AG20443 (cell line): ENCODE measurements at places on chromosomes 7 and 10.
A peak's percentile ranks its signal among the peaks of the same experiment; 100 is the strongest.

DNA sequence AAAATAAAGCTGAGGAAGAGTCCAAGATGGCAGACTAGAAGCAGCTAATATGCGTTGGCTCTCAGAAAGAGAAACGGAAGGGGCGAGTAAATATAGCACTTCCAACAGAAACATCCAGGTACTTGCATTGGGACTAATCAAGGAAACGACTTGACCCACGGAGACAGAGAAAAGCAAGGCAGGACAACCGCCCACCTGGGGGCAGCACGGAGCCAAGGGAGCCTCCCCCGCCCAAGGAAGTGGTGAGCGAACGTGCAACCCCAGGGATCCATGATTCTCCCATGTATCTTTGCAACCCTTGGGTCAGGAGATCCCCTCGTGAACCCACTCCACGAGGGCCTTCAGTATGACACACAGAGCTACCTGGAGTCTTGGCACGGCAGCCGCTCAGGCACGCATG lies 45.4 kb upstream of the GRM3 start:
- no peak for DNase-seq

- no peak for DNase-seq
Measured at GRCh38 chr7:1590476-1590875, 20.6 kb upstream of the PSMG3 start.

DNA sequence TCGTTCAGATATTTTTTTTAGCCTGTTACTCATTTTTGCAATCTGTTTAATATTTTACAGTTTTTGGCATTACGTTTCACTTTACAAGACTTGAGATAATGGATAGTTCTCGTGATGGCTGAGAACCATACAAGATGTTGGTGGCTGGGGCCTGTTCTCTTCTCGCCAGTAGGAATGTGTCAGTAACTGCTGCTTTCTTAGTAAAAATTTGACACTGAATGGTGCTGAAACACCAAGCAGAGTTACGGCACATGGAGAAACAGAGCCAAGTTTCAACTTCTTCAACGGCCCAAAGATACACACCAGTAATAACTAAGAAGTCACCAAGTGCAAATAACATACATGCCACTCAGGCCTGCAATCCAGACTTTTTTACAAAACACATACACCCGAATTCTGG lies 130.4 kb downstream of the NRP1 start:
- DNase-seq = no peak

DNA sequence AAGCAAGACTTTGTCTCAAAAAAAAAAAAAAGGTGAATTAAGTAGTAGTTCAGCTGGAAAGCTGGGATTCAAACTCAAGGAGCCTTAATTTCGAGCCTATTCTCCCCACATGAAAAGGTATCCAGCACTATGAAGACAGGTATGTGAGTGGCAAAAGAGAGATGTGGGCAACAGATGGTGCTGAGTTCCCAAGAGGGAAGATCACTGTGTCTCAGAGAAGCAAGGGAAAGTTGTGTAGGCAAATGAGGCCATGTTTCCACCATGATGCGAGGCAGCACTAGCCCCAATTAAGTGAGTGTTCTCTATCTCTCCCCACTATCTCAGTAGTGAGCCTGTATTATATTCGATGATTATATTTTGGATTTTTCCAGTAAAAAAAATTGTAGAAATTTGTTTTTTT lies 19.8 kb upstream of the ST7 start:
- no peak for DNase-seq

DNA sequence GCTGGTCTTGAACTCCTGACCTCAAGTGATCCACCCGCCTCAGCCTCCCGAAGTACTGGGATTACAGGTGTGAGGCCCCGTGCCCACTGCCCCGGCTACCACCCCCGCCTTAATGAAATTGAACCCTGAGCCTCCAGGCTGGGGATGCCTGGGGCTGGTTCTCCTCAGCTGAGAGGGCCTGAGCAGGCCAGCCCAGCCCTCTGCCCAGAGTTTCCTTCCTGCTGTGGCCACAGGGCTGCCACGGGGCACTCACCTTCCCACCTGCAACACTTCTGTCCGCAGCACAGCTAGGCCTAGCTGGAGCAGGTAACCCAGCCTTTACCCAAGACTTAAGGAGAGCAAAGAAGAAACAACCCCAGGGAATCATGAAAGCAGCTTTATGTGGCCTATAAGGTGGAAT lies 78.1 kb upstream of the ANLN start:
- DNase-seq = no peak

DNA sequence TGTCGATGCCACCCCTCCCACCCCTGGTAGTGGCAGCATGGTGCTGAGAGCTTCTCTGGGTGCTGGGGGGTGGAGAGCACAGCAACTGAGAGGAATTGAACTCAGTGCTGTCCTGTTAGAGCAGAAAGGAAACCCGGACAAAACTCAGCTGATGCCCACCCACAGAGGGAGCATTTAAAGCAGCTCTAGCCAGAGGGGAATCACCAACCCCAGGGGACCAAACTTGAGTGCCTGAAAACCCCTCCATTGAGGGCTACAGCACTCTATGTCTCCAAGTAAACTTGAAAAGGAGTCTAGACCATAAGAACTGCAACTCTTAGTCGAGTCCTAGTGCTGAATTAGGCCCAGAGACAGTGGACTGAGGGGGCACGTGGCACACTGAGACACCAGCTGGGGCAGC lies 16.8 kb upstream of the FOXI2 start:
- DNase-seq = no peak

- peak; percentile 48 for DNase-seq
Measured at GRCh38 chr7:19747740-19748339, 25.6 kb downstream of the TMEM196 start.

GRCh38 chr7:32158751-32159745 lies 88.8 kb upstream of the PDE1C start:
- no peak for DNase-seq

DNA sequence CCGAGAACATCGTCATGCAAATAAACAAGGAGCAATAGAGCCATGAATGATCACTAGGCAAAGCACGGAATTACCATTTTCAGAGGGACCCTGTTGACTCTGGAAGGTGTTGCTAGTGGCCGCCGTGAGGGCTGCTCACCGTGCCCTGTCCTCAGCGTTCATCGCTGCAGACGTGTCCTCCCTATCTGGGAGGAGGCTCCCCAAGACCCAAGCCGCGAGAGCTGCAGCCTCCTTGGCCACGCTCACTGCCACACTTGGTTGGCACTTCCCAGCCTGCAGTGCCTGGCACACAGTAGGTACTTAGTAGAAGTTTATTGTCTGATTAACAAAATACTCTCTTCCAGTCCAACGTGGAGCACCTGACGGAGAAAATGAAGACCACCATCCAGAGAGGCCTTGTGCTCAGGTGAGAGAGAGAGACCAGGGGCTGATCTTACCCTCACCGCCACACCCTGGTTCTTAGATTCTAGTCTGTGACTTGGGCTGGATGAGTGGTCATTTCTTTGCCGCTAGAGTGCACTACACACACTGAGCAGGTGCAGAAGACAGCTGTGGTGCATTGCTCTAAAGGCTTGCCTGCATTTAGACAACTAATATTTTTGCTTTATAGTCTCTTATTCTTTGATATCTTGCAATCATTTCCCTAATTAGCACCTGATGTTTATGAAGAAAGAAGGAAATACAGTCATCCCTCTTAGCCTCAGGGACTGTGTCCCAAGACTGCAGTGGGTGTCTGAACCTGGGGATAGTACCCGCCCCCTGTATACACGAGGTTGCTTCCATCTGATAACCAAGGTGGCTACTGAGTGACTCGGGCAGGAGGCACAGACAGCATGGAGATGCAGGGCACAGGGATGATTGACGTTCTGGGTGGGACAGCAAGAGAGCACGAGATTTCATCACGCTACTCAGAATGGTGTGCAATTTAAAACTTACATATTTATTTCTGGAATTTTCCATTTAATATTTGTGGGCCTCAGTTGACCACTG lies 40.3 kb downstream of the PITRM1 start:
- DNase-seq = no peak

DNA sequence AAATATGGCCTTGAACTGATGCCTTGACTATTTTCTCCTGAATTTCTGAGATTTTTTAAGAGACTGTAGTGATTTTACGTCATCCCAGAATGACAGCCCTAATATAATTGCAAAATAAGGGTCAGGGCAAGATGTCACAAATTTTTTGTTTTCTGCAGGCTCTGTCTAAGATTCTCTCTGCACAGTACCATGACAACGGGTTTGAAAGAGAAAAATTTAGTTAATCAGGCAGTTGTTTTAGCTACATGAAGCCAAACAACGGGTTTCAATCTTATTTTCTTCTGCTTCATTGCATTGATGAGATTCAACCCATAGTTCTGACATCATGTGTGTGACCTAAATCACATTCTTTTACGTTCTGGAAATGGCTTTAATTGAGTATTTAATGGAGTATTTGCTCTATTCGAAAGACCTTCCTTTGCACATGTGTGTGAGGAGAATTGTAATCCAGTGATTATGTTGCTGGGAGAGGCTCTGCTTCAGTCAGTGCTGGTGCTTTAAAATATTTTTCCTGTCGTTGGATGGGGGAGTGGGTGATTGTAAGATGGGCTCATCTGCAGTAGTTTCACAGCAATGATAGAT lies 118.0 kb upstream of the RHOBTB1 start:
- no peak for DNase-seq

DNA sequence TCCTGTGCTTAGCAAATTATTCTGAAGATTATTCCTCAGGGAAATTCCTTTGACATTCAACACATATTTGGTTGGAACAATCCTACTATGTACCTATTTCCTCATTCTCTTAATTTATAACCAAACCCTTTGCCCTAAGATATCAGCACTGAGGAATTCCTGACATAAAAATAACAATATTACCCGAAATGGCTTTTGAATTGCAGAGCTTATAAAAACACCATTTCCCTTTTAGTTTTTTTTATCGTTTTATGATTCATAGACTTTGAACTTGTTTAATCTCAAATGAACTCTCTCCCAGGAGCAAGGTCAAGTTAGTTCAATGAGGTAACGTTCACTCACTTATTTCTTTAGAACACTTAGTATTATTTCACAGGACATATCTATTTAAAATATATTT lies 7.7 kb upstream of the ABCB1 start:
- DNase-seq = no peak

- DNase-seq = peak; percentile 55
Measured at GRCh38 chr10:17214971-17215781, 12.9 kb upstream of the VIM start.

DNA sequence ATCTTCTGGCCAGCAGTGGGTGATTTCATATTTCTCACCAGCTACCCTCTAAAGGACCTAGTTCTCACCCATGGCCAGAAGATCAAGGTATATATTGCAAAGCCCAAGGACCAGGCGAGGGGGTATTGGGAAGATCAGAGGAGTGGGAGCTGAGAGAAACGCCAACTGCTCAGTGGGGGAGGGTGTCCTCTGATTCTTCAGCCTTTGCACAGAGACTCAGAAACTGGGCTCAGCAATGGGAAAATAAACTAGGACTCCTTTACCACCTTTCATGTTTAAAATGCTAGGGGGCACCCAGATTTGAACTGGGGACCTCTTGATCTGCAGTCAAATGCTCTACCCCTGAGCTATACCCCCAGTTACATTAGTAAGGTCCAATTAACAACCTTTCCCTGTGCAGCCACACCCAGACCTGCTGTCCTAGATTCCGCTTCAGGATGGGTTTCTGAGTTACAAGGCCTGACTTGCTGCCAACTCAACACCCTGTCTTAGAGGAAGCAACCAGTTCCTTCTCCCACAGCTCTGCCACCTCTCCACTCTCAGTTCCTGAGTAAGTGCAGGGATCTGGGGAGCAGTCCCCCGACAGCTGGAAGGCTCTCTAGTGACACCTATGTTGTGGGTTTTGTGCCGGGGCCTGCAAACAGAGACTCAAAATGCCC lies 93.5 kb downstream of the ZNF783 start:
- no peak for DNase-seq

DNA sequence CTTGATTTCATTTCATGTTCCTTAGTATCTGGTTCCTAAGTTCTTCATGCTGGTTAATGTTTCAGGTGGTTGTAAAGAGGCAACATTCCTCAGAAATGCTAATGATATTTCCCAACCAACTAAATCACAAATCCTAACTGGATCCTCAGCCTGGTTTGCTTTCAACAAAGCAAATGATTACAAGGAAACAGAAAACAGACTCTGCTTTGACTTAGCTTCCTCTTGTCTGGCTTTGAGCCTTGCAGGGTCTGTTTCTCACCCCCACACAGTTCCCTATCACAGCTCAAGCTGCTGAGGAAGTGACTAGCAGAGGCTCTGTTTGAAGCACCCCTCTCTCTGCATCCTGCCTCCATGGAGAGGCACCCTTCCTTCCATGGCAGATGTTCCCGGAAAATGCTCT lies 130.2 kb upstream of the CTTNBP2 start:
- DNase-seq = no peak

- no peak for DNase-seq
Measured at GRCh38 chr7:32416846-32417245, 73.3 kb downstream of the LSM5 start.

DNA sequence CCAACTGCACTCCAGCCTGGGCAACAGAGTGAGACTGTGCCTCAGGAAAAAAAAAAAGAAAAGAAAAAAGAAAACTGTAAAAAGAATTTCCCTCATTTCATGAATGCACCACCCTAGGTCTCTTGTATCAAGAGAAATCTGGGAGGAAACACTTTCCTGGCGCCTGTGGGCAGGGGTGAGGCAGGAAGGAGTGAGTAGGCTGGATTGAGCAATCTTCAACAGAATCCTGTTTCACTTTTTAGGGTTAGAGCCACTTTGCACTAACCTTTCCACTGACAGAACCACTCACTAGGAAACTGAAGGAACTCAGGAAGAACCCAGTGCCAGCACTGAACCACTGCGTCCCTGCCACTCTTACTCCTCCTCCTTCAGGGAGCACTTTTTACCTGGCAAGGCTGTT lies 282.1 kb downstream of the CCDC3 start:
- DNase-seq = no peak

DNA sequence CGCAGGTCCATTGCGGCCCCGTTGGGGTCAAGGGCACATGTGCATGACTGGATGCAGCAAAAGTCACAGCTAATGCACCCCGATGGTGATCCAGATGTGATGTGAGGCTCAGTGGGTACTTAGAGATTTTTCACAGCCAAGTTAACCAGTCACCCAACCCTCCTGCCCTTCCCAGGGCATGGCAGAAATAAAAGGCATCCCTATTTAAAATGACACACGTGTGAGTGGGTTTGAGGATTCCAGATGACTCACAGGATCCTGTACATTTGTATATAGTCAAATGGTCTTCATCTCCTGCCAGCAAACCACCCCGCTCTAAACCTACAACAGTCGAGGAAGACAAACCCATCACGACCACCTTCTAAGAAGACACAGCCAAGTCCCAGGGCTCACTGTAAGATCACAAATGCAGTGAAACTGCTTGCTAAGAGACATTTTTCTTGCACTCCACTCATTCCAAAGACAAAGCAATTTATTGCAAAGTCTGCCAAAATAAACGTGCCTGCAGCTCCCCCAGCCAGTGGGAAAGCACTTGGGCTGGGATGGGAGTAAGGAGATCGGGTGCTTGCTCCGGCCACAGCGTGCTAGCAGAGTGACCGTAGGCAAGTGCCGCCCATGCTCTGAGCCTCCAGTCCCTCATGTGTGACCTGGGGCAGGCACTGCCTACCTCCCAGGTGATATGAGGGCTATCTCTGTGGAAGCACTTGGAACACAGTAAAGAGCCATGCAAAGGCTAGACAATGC lies 86.6 kb upstream of the MACROH2A2 start:
- peak; percentile 4 for DNase-seq
